ELF-1 (cell line): ENCODE measurements at places on chromosomes 2 and 18.
A peak's percentile ranks its signal among the peaks of the same experiment; 100 is the strongest.

- DNase-seq = no peak
These were observed 26.4 kb downstream of the RTP5 start for GRCh38 chr2:241895712-241896641.

- DNase-seq = no peak
These were observed 545.4 kb downstream of the CCDC85A start for GRCh38 chr2:56729212-56729611.

GRCh38 chr2:207782238-207783030 is 12.7 kb upstream of the FZD5 start:
- no peak for DNase-seq

GRCh38 chr2:69704446-69704845 is 37.5 kb upstream of the ANXA4 start:
- DNase-seq = no peak

- DNase-seq = no peak
These were observed 31.6 kb upstream of the VWC2L start for GRCh38 chr2:214379227-214379626.

DNA sequence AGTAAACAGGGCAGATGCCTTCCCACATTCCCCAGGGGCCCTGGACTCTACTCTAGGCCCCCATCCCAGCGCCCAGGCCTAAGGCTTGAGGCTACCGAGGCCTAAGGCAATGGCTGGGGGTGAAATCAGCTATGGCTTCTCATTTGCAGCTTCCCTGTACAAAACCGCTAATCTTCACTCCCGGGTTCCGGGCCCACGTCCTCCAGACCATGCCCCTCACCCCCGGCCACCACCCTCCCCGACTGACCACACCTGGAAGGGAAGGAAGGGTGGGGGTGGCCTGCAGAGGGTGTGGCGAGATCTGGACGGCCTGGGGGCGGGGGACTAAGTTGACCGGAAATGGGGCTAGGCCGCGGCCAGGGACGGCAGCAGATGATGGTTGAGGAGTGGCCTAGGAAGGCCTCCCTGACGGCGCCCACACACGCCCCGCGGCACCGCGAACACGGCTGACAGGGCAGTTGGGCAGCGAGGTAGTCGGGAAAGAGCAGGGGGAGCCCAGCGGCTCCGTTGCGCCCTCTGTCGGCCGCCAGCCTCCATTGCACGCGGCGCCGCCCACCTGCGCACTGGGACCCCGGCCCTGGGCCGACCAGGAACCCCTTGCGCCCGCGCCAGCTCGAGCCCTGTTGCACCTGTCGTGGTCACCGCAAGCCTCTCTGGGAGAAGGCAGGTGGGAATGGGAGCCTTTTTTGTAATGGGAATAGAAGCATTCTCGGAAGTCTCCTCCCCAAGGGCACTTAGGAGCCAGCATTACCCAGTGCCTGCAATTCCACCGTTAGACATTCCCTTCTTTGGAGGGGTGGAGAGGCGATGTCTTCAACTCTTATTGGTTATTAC is 117.1 kb upstream of the STPG4 start:
- peak; percentile 92 for DNase-seq

DNA sequence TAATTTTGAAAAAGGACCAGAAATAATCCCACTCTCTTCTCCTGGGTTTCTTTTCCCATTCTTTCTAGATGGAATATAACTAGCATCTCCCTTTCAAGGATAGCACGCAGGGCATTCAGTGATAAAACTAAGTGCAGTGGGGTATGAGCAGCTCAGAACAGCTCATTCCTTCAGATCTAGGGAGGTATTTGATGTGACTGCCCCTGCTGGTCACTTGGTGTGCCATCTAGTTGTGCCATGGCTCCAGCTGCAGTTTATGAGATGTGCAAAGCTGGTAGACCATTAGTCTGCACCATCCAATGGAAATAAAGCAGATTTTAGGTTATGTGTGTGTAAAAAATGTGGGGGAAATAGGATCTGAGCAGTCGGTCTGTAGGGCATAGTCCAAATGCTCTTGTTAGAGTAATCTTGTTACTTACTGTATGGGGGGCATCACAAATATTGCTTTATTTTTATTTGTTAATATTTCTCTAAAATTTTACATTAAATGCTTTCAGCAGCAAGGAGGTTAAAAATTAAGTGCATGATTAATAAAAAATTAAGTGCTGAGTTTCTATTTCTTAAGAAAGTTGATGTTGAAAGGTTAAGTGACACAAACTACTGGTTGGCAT is 38.9 kb downstream of the CTAGE1 start:
- peak; percentile 14 for DNase-seq

DNA sequence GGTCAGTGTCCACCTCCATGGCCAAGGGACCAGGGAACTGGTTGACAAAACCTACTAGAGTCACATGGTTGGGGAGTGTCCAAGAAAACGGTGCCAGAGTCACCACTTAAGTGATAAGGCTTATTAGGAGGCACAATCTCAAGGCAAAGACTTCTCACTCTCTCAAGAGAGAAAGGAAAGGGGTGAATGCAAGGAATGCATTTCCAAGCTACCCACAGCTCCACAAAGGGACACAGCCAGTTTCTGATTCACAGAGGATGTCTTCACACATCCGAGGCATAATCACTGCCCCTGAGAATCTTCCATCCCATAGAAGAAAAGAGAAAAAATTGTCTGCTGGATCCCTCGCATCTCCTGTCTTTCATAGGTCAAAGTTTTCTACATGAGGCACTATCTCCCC is 269.3 kb downstream of the TNS1 start:
- DNase-seq = no peak
